Muscle of back (tissue), 13 donors: ENCODE measurements at places on chromosomes 2 and 18. TPM values are rescaled to one million over a fixed set of nuclear protein-coding genes. Genes with fewer than 3 reads are reported as not detected.

- no peak for DNase-seq
These were observed 253.2 kb downstream of the L3MBTL4 start for GRCh38 chr18:6161549-6161948.

COL4A3 gene
- polyA plus RNA-seq, result 0.27 TPM

KCNJ13 gene
- polyA plus RNA-seq, result not detected

- DNase-seq, result no peak
These were observed 230.2 kb upstream of the TNP1 start for GRCh38 chr2:217090024-217090473.

ACADL gene
- 8.0 TPM for polyA plus RNA-seq

LYG2 gene
- 0.26 TPM for polyA plus RNA-seq

DNA sequence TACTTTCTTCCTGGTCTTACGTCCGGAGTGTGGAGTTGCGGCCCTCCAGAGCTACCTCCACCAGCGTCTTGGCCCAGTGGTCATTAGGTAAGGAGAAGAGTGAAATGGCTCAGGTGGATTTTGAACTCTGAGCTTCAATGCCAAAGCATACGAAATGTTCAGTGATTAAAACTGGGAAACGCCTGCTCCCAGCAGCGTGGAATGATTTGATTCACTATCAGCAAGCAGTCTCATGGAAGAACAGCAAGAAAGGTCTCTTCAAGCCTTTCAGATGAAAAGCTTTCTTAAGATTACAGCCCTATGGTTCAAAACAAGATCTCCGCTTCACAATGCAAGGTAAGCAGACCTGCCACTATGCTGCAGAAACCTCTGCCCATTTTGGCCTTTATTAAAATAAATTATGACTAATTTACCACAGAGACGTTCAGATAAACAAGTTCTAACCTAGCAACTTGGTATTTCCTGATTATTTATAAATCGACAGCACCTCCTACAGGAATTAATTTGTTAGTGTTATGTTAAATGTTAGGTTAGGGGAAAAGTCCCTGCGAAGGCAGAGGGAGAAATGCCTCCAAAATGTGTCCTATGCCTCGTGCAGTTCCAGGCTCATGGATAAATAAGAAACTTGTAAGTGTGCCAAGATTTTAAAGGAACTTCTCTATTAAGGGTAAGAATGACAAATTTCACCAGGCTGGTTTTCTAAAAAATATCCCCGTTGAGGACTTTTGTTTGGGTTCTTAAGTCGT, 10.1 kb downstream of the SP9 start:
- no peak for DNase-seq
